ENCODE measurements at places on chromosomes 4 and X.

- no peak for DNase-seq
These were observed 199.3 kb upstream of the GRID2 start for GRCh38 chr4:92104506-92104905.

DNA sequence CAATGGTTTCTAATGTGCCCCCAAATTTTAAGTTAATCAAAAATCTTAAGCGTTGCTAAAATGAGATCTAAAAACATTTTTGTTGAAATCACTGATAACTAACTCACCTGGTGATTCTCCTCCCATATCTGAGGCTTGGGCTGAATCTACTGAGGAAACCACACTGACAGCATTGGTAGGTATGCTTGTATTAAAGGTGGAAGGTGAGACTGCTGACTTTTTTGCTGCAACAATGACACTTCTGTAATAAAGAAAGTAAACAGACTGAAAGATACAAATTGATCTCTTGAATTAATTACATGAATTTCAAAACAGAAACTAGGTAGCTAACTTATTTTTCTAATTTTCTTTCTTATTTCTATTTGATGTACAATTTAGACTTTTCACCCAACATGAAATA, 198.1 kb downstream of the LRBA start:
- no peak for DNase-seq

- no peak for DNase-seq
These were observed 101.5 kb downstream of the KDM6A start for GRCh38 chrX:44974451-44974850.

- no peak for DNase-seq
These were observed 72.1 kb downstream of the COL4A5 start for GRCh38 chrX:108511721-108512120.

GRCh38 chr4:87058356-87059073, 123.7 kb downstream of the AFF1 start:
- peak; percentile 15 for DNase-seq

GRCh38 chr4:142386449-142386848, 459.7 kb downstream of the INPP4B start:
- DNase-seq = no peak

DNA sequence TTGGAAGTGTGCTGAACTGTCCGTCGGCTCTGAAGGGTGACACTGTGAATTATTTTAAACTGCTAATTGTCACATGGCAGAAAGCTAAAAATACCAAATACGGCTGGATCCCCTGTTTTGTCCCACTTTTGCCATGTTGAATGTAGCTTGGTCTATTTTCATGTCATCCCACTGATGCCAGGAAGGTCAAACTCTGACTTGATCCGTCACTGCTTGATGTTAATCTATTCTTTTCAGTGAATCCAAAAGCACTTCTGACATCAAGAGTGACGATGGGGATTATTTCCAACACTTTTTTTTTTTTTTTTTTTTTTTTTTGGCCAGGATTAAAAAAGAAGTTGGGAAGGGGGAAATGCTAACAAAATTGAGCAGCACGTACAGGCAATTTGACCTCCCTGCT, 734.6 kb upstream of the TENM3 start:
- no peak for DNase-seq

DNA sequence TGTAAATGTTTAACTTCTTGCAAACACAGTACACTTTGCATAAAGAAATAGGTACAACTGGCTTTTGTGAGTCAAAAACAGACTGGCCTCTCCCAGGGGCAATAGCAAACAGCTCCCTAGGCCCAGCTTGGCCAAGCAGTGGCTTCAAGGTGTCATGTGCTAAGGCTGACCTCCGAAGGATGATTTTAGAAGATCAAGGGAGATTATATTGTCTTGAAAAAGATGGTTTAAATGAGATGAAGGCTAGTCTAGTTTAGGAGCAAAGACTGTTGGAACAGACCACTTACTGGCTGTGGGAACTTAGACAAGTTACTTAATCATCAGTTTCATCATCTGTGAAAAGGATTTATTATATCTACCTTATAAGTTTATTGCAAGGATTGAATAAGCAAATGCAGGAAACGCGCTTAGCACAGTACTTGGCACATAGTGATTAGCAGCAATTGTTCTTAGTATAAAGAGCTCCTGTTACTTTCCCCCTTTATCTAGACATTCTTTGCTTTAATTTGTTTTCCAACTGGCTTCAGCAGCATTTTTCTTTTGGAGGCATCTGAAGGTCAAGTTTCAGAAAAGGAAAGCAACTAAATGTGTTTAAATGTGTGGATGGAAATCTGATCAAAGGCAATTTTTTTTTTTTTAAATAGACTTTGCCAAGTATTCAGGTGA, 17.2 kb downstream of the ANXA3 start:
- DNase-seq = no peak

DNA sequence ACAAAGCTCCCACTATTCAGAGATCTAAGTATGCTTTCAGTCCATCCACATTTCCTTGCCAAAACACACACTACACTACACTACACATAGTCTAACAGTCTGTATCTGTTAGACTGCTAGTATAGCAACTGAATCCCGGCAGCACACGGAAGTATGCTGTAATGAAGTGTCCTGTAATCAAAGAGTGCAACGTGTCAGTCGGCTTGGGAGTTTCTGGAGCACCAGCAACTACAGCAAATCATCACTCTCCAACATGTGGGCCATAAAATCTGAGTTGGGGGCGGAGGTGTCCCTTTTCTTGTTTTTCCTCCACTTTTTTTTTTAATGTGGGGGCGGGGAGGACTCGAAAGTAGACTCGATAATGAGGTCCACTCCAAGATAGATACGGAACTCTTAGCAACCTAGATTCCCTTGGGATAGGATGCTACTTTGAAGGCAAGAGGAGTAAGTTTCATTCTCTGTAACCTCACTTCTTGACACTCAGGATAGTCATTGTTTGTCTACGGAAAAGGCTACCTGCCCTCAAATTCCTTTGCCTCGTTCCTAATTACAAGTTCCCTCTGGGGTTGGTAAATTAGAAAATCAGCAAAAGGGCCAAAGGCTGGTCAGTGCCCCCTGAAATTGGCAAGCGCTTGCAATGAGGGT, 722 bp downstream of the SLC10A7 start:
- no peak for DNase-seq

GRCh38 chrX:29728639-29729038, 486.7 kb upstream of the MAGEB2 start:
- DNase-seq = no peak

- no peak for DNase-seq
These were observed 789 bp downstream of the ARHGAP10 start for GRCh38 chr4:147732518-147733235.

DNA sequence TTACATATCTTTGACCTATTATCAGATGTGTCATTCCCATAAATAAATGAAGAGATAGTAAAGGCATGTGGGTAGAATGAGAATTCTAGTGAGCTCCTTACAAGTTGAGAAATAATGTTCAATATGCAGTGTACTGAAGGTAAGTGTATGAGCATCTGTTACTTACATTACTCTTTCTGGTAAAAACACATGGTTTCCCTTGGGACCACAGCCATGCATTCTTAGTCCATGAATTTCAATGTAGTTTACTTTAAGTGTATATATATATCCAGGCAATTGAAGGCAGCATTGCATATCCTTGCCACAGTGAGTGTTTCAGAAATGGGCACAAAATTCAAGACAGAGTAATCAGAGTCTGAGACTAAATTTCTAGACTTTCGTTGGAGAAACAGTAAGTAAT, 277.2 kb downstream of the CXXC4 start:
- no peak for DNase-seq

- DNase-seq = no peak
These were observed 92.7 kb downstream of the TENT5D start for GRCh38 chrX:80512924-80513323.

- DNase-seq = no peak
These were observed 1.6 kb upstream of the ABLIM2 start for GRCh38 chr4:8160233-8160560.

DNA sequence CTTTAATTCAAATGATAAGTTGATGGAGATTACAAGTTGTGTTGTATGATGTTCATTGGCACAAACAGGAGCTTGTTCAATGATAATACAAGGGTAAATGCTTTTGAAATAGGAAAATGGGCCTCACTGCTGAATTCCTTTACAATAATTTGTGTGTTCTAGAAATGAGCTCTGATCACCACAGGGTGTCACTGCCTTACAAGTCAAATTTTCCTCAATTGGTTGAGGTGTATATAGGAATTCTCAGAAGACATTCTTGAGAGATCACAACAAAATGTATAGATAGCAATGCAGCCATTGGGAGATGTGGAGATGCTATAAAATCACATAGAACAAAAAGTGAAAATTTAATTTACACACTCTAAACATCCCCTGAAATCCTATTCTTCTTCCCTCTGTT, 49.6 kb downstream of the KLF8 start:
- no peak for DNase-seq

DNA sequence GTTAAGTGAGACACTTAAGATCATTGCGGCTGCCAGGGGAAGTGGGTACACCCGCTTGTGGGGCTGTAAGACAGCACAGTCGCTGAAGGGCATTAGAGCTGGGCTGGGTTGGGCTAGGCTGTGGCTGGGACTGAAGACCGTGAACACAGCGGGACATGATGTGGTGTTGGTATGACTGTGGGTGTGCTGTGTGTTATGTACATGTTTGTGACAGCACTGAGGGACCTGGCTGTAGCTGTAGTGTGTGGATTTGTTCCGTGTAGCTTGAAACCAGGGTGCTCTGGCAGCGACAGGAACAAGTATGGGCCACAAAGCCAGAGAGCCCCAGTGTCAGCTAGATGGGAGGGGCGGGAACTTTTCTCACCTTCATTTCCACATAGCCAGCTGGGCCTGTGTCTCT, 82.1 kb downstream of the NHSL2 start:
- DNase-seq = no peak

GRCh38 chr4:186642530-186642929, 81.1 kb downstream of the FAT1 start:
- DNase-seq = no peak

GRCh38 chr4:52822972-52823701, 39.0 kb upstream of the RASL11B start:
- DNase-seq = no peak

DNA sequence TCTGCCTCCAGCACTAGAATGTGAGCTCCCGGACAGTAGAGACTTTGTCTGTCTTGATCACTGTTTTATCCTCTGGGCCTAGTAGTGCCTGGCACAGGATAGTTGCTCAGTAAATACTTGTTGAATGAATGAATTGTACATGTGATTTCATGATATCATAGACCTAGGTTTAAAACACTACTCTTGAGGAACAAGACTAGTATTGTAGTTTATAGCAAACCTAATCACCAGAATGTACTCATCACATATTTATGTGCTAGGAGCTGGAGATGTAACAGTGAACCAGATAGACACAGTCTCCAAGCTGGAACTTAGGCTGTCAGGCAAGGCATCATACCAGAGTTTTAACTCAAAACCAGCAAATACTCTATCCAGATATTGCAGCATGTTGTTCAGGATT, 23.5 kb downstream of the GAB3 start:
- DNase-seq = no peak

GRCh38 chrX:118824173-118824730, 628 bp downstream of the ZCCHC12 start:
- DNase-seq = no peak

DNA sequence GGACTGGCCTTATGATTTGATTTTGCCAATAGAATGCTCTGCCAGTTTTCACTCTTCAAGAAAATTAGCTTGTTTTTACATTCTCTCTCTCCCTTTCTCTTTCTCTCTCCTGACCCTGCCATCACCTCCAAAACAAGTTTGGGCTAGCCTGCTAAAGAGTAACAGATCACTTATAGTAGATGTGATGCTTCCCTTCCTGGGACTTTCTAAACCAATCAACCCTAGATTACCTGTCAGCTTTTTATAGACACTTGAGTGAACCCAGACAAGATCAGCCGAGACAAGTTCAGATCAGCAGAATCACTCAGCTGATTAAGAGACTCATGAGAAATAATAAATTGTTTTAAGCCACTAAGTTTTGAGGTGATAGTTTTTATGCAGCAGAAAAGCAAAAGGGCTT, 521.2 kb downstream of the ANKRD50 start:
- no peak for DNase-seq

GRCh38 chr4:4260185-4260751, 12.2 kb upstream of the TMEM128 start:
- no peak for DNase-seq

GRCh38 chrX:122552286-122552800, 631.7 kb upstream of the GRIA3 start:
- DNase-seq = no peak

DNA sequence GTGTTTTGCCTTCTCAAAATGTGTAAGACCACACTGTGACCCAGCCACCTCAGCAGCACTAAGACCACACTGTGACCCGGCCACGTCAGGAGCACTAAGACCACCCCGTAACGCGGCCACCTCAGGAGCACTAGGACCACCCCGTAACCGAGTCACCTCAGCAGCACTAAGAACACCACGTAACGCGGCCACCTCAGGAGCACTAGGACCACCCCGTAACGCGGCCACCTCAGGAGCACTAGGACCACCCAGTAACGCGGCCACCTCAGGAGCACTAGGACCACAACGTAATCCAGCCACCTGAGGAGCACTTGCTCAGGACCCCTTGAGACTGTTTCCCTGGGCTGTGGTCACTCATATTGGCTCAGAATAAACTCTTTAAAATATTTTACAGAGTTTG, 71.7 kb downstream of the MTNR1A start:
- DNase-seq = no peak

DNA sequence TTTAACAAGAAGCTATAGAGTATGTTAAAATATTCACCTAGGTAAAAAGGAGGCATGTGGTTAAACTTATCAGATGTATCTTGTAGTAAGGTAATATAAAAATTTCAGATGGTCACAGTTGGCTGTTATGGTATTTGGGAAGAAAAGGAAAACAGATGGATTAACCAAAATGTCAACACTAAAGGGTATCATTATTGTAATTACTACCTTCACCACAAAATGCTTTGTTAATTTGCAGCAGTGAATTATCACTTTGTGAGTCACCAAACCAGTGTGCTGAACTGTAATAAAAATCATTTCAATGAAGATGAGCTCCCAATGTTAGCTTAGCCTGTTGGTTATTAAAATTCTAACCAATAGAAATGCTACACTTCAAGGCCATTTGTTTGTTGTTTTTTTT, 233.9 kb downstream of the RPA4 start:
- no peak for DNase-seq

GRCh38 chrX:103889216-103889615, 57.2 kb upstream of the RAB9B start:
- no peak for DNase-seq

Data from NT2/D1 (cell line).